ENCODE measurements at places on chromosomes 1 and 21. TPM values are rescaled to one million over a fixed set of nuclear protein-coding genes. Genes with fewer than 3 reads are reported as not detected.

DNA sequence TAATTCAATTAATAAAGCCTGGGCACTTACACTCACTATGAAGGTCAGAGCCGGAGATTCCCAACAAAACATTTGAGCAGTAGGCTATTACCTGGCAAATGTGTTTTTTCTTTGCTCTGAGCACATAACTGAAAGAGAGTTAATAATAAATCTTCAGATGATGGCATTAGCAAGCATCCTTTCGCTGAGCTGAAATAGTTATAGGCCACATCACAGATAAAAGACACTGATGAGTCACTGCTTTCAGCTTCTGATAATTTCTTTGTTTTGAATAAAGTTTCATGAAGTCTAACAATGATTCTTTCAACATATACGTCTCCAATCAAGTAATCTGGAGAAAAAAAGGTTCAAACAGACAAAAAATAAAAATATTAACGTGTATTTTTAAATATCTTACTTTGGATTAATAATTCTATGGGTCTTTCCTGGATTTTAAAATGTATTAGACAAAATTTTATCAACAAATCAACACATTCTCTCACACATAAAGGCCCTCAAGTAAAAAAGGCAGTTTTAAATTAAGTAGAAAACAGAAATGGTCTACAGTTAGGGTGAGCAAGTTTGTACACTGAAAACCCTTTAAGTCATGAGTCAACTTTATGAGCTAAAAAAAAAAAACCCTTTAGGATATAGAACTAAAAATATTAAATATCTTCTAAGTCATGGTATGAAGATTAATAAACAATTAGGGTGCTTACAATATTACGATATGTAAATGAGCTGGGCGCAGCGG, 33.1 kb downstream of the LTN1 start:
- no peak for DNase-seq

The TLCD4 gene
- total RNA-seq: 3.2 TPM

DNA sequence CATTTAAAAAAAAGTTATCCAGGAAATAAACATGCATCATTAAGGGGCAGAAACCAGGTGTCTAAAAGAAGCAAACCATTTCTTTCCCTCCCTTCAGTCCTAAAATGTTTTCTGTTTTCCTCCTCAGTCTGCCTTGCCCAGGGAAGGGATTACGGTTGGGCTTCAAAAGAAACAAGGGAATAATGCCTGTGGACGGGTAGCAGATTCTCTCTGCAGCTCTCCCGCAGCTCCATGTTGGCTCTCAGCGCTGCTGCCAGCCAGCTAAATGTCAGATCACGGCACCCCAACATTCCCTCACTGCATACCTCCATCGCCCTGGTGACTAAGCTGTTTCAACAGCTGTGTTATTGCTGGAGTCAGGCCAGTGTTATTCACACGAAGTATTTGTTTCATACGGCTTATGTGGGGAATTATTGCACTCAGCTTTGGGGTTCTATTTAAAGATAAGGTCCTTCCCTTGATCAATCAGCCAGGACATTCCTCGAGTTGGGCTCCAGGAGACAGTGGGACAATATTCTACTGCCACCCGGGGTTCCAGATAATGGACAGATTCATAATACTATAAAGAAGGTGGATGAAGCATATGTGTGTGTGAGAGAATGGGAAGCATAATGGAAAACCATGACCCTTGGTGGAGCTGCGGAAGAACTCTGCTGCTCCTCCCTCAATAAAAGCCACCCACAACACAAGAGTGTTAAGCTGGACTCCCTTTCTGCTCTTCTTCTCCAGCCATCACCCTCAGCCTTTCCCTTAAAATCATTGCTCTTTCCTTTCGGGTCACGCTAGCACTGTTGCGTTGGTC, 58.2 kb downstream of the WLS start:
- peak; percentile 79 for DNase-seq

DNA sequence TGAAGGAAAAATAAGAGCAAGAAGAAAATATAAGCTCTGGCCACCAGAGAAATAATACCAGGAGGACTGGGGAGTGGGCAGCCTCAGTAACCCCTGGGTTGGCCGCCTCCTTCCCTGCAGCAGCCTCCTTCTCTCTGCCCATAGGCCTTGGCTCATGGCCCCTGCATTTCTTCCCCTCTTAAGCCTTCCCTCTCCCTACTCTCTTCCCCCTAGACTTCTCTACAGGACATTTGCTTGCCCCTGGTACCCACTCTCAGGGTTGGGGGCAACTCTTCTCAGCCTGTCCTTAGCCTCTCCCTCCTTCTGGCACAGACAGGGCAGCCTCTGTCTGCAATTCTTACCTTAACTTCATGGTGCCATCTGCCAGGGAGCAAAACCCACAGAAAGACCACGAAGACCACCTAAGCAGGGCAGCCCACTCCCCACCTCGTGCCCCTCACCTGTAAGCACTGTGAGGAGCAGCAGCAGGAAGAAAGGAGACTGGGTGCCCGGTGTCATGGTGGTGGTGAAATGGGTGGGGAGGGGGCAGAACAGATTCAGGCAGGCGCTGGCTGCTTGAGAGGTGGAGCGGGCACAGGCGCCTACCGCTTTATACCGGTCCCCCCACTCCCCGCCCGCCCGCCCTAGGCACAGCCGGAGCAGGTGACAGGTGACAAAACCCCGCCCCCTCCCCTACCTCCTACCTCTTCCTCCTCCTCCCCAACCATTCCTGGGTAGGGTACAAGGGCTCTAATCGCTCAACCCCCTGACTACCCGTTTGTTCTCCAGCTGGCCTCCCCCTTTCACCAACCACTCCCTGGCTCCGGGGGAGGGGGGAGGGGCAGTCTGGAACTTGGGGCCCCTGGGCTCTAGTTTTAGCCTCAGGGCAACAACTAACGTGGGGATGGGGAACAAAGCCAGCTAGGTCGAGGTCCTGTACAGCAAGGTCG, 15.1 kb downstream of the THBS3 start:
- DNase-seq: peak; percentile 60

- DNase-seq: no peak
These were observed 53.4 kb downstream of the GADD45A start for GRCh38 chr1:67738401-67738800.

Data from neural progenitor cell (in vitro differentiated cells).